ENCODE measurements at places on chromosomes 3 and 15.

DNA sequence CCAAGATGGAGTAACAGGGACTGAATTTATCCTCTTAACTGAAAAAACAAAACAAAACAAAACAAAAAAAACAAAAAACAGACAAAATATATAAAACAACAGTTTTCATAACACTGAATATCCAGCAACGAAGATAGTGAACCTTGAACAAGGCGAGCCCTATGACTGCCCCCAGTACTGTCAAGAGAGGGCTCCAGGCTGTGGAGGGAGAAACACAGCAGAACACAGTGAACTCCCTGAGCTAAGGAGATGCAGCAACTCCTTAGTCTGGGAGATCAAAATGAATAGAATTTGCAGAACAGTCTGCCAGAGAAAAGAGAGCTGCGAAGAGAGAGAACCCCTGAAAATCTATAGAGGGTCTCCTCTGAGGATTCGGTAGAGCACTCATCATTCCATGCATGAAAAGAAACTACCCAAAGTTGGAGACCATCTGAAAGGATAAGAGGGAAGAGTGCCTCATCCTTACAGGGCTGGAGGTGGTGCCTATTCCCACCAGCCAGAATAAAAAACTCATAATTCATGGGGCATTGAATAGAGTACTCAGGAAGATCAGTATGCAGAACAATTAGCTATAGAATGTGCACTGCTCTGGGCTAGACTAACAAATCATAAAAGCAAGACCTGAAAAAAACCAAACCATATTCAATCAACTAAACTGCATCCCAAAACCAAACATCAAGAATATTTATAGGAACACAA, 101.8 kb downstream of the FRMD4B start:
- DNase-seq = no peak

DNA sequence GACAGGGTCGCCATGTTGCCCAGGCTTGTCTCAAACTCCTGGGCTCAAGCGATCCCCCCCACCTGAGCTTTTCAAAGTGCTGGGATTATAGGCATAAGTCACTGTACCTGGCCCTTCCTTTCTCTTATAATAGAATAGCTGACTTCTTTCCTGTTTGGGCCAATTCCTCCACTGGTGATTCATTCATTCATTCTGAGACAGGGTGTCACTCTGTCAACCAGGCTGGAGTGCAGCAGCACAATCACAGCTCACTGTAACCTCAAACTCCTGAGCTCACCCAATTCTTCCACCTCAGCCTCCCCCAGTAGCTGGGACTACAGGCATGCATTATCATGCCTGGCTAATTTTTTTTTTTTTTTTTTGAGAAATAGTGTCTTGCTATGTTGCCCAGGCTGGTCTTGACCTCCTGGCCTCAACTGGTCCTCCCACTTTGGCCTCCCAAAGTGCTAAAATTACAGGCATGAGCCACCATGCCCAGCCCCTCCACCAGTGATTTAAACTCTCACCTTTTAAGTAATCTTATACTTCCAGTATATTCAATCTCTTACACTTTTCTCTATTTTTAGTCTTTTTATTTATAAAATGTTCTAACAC, 20.9 kb downstream of the GNB4 start:
- no peak for DNase-seq

GRCh38 chr15:26504009-26504408, 268.9 kb downstream of the GABRB3 start:
- DNase-seq = no peak

GRCh38 chr3:51276046-51276445, 109.0 kb upstream of the MANF start:
- DNase-seq = no peak

DNA sequence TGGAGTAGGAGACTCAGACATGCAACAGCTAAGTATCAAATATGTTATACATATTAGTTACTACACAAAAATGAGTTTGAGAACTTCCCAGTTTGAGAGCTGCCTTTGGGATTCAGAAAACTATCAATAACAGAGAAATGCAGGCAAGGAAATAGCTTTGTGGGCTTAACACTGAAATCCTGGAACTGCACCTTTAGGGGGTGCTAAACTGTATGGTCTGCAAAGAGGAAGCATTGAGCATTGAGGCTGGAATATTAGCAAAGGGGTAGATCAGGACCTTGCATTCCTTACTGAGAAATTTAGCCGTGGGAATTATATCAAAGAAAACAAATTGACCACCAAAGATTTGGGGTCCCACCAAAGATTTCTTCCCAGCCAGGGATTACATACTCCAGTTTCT, 580.0 kb downstream of the ZNF385D start:
- no peak for DNase-seq

- DNase-seq = no peak
Measured at GRCh38 chr3:193885832-193886231, 250.1 kb upstream of the HES1 start.

DNA sequence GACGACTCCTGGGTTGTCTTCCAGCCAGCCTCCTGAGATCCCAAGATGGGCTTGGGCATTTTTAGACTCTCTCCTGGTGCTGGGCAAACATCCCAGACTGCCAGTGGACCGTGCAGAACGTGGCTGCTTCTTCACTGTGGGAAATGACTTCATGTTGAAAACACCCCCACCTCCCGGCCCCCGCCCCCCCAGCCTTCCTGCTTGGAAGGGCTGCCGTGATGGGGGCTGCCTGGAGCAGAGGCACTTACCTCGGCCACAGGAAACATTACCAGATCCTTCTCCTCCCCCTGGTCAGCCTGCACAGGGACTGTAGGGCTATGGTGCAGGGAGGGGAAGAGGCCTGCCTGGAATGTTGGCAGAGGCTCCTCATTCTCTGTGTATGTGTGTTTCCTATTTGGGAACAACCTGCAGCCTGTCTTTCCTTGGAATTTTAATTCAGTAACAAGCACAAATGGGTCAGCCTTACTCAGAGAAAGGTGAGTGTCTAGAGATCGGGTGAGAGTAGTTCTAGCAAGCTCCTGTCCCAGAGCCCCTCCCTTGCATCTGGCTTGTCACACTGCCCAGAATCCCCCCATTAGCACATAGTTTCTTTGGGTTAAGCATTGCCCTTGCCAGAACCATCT, 90.8 kb downstream of the ANP32A start:
- DNase-seq = no peak

GRCh38 chr15:22954798-22955543, 25.2 kb downstream of the CYFIP1 start:
- DNase-seq = no peak

GRCh38 chr15:39792025-39792843, 9.6 kb upstream of the FSIP1 start:
- no peak for DNase-seq

- DNase-seq = no peak
Measured at GRCh38 chr3:107913701-107914100, 177.1 kb downstream of the CD47 start.

- no peak for DNase-seq
Measured at GRCh38 chr3:153963012-153963411, 158.2 kb upstream of the ARHGEF26 start.

DNA sequence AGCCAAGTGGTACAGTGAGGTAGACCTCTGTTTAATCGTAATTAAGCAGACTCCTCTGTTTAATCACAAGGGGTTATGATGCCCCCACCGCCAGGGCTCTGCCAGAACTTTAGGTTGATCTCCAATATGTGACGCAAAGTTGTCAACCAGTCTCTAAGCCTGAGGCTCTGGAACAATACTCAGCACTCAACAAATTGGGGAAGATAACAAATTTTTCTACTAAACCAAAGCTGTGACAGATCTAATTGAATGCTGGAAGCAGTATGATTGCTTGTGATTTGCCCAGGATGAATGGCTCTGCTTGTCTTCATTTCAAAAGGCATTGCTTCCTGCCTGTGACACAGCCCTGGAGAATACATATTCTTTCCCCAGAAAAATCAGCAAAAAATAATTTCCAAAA, 57.1 kb downstream of the SNTN start:
- no peak for DNase-seq

DNA sequence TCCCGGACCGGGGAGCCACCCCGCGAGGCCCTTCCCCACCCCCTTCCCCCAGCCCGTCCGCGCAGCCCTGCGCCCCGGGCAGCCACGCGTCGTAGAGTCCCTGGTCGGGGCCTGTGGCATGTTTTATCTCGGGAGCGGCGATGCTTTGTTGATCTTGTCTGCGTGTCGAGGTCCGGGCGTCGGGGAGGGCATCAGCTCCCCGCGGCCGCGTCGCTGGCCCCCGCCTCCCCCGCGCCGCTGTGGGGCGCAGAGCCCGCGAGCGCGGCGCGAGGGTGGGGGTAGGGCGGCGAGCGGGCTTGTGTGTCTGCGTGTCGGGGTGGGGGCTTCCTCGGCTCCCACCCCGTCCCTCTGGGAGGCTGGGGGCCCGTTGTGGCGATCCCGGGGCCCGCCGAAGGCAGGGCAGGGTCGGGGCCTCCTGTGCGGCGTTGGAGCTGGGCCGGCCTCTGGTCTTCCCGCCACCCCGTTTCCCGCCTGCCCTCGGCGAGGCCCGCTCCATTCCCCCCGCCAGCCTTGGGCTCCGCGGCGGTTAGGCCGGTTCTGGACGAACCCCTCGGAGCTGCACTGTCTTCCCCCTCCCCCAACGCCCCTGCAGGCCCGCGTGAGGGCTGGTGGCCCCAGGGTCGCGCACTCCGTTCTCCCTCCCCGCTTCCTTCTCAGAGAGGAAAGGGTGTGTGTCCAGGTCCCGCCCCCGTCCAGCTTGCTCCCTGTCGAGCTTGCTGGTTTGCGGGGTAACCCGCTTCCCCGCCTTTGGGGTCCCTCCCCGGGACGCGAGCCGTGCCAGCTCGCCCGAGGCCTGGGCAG, 695 bp downstream of the GMPS start:
- peak; percentile 14 for DNase-seq

GRCh38 chr15:89130201-89130600, 41.9 kb downstream of the ABHD2 start:
- peak; percentile 24 for DNase-seq

DNA sequence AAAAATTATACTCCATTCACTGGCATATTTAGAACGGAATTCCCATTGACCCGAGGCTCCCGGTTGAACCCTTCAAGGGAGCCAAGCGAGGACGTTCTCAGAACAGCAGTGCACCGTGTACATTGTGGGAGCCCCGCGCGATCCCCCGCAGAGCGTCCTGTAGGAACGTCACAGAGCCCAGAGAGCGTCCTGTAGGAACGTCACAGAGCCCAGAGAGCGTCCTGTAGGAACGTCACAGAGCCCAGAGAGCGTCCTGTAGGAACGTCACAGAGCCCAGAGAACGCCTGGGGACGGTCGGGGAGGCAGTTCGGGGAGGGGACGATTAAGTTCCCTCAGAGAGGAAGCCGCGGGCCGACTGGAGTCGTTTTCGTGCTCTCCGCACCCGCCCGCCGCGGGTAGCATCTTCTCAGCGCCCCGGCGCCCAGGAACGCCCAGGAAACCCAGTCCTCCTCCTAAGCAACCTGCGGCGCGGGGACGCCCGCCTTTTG, 506 bp upstream of the ATP1B3 start:
- no peak for DNase-seq

DNA sequence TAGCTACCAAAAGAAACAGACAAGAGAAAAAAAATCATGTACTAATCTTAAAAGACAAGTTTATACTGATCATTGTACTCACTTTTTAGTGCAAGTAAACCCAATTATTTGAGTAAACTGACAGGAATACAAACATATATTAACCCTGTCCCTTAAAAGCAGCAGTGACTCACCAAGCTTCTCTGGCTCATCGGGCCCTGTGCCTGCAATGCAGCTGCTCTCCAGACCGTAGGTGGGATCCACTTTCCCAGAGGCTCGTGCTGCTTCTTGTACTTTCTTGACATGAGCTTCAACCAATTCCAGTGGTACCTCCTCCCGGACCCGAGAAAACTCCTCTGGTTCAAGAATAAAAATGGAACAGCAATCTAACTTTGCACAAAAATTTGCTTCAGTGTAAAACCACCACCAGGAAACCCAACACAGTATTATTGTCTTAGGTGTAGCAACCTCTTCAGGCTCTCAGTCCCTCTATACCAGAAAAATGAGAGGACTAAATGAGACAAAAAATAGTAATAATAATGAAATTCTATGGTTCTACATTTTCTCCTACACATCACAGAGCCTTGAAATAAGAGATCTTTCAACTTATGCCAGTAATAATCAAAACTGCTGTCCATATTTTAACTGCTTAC, 82.6 kb upstream of the CSPG5 start:
- DNase-seq = no peak

- DNase-seq = no peak
Measured at GRCh38 chr3:180870008-180870699, 42.3 kb upstream of the FXR1 start.

- DNase-seq = no peak
Measured at GRCh38 chr3:156750191-156750873, 75.8 kb upstream of the LEKR1 start.

GRCh38 chr3:60325610-60326170, 925.6 kb downstream of the FHIT start:
- no peak for DNase-seq

GRCh38 chr15:70140543-70141375, 43.0 kb upstream of the TLE3 start:
- no peak for DNase-seq

GRCh38 chr3:179608931-179609720, 4.5 kb downstream of the NDUFB5 start:
- no peak for DNase-seq

DNA sequence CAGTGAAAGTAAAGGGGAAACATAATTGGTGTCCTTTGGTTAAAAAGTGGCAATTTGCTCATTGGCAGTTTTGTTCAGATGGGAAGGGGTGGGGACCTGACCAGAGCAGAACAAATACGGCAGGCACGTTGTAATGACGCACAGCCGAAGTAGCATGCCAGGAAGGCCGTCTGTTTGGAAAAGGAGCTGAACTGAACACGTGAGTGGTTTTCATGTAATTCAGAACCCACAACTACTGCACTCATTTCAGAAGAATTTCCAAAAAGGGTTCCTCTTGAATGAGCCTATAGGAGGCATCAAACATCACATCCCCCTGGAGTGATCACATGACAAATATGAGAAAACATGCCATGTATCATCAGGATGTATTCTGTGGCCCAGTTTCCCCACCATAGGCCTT, 42.9 kb upstream of the LMCD1 start:
- DNase-seq = no peak

GRCh38 chr3:153130312-153130977, 31.6 kb upstream of the RAP2B start:
- DNase-seq = no peak

GRCh38 chr3:121488628-121489027, 57.2 kb downstream of the POLQ start:
- DNase-seq = no peak

DNA sequence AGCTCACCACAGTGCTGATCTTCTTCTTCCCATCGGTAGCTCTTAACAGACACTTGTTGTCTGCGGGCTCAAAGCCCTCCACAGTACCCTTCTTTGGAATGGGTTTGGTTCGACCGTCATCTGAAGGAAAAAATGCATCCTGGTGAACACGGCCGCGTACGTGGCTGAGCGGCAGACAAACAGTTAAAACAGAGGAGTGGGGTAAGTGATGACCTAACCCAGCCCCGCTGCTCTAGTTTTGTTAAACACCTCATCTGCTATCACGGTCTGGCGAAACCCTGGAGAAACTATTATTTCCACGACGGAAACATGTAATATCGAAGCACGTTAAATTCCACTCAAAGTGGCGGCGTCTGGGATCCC, 725 bp downstream of the SRP14 start:
- DNase-seq = no peak

DNA sequence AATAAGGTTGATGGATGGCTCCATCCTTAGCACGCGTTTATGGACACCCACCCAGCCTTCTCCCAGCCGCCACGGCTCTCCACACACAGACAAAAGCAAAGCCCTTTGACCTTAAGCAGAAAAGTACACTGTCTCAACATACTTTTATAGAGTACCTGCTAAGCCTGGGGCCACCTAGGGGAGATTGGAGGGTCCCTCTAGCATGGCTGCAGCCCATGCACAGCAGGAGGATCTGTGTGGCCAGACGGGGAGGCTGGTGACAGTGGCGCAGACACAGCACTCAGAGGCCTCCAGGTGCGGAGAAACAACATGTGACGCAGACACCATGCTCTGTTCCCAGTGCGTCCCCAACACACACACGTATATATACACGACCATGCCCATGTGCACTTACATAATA, 174.9 kb downstream of the XXYLT1 start:
- no peak for DNase-seq
